ENCODE measurements at places on chromosomes 16 and 17.

- no peak for DNase-seq
These were observed 39.5 kb downstream of the USP7 start for GRCh38 chr16:8924214-8924613.

DNA sequence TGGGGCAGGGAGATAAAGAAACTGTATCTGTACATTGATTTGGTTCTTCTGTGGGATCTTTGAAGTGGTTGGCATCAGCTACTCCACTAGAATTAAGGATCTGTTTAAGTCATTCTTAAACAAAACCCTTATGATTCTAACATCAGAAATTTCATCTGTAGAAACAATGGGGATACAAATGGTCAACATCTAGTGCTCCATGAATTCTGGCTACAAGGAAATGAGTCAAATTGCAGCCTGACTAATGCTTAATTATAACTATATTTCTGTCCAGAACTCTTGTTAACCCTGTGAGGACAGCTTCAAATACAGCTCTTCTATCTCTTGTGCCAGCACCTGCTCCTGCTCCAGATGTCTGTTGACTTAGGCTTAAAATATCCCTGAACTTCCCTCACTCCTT lies 13.9 kb upstream of the GINS3 start:
- DNase-seq, result no peak

GRCh38 chr17:16181581-16181980 lies 33.8 kb downstream of the NCOR1 start:
- DNase-seq, result no peak

- no peak for DNase-seq
These were observed 232.5 kb downstream of the RAB11FIP4 start for GRCh38 chr17:31623990-31624389.

DNA sequence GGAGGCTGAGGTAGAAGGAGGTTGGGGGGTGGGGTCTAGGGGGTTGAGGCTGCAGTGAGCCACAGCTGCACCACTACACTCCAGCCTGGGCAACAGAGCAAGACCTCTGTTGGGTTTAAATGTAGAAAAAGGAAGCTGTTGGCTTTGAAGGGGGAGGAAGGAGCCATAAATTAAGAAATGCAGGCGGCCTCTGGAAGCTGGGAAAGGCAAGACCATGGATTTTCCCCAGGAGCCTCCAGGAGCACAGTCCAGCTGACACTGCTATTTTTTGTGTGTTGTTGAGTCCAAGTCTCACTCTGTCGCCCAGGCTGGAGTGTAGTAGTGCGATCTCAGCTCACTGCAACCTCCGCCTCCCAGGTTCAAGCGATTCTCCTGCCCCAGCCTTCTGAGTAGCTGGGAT lies 15.9 kb downstream of the LITAF start:
- no peak for DNase-seq

DNA sequence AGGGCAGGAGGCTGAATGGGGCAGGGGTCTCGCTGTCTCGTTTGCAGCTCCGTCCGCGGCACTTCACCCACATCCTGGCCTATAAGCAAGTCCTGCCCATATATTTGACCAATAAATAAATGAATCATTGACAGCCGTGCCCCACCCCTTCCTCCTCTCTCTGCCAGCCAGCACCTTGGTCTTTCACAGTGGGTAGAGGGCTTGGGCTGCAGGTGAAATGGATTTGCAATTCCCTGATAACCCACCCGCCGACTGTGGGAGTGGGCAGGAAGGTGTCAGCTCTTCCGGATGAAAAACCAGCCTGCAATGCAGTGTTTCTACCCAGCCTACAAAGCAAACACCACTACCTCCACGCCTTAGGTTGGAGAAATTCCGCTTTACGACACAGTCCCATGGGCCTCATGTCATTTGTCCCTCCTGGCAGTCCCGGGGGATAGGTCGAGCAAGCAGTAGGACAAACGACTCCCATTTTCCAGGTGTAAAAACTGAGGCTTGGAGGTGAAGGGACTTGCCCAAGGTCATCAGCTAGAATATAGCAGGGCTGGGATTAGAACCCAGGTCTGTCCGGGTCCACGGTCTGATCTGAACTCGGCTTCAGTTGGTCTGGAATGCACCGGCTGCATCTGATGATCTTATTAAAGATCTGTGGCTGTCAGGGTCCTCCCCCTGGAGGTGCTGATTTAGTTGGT lies 79.0 kb downstream of the ABCC1 start:
- no peak for DNase-seq

- no peak for DNase-seq
These were observed 3.2 kb downstream of the ACSF3 start for GRCh38 chr16:89096768-89097391.

Measured in RPMI8226 (cell line).